ENCODE measurements at places on chromosomes 3 and 15.
A peak's percentile ranks its signal among the peaks of the same experiment; 100 is the strongest.

- DNase-seq: no peak
Measured at GRCh38 chr3:1087066-1087560, 5.7 kb upstream of the CNTN6 start.

DNA sequence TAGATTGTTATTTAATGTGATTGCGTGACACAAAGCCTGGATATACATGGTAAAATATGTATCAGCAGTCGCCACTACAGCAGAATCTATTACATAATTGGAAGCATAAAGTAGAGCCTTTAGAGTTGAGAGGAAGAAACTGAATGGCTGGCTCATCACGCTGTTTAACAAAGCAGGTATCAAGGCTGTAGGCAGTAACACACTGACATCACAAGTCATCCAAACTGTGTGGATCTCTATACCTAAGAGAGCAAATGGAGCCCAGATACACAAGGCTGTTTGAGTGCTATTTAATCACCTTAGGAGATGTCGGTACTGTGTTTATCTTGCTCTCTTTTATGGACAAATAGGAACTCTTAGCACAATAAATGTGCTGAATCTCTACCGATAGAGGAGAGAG, 864.4 kb downstream of the VGLL3 start:
- no peak for DNase-seq

DNA sequence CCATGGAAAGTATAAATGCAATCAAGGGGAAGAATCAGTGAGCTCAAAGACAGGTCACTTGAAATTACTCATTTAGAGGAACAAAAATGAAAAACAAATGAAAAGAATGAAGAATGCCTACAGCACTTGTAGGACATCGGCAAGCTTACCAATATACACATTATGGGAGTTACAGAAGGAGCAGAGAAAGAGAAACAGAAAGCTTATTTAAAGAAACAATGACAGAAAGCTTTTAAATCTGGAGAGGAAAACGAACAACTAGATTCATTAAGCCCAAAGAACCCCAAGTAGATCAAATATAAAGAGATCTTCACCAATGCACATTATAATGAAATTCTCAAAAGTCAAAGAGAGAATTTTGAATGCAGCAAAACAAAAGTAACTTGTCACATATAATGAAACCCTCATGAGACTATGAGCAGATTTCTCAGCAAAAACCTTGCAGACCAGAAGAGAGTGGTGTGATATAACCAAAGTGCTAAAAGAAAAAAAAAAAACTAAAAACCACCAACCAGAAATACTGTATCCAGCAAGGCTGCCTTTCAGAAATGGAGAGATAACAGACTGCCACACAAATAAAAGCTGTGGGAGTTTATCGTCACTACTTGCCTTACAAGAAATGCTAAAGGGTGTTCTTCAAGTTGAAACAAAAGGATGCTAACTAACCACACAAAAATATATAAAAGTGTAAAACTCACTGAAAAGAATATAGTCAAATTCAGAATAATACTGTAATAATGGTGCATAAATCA, 63.1 kb downstream of the MYH15 start:
- no peak for DNase-seq

DNA sequence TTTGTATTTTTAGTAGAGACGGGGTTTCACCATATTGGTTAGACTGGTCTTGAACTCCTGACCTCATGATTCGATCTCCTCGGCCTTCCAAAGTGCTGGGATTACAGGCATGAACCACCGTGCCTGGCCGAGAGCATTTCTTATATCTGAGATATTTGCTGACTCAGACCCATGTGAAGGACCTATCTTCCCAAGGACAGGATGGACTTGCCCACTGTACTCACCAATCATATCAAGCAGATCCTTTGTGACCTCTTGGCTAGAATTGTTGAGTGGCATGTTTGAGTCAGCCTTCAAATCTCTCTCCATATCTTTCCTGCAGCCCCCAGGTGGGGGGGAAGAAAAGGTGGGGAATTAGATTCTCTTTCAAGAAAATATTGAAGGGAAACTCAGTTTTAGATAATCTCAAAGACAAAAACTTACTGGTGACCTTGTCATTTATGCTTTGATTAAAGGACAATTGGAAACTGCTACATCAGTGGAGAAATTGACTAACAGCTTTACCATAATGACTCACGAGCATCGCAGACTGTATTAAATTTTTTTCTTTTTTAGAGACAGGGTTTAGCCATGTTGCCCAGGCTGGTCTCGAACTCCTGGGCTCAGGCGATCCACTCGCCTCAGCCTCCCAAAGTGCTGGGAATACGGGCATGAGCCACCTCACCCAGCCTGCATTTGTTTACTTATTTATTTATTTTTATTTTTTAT, 3.1 kb downstream of the C3orf62 start:
- DNase-seq: no peak

DNA sequence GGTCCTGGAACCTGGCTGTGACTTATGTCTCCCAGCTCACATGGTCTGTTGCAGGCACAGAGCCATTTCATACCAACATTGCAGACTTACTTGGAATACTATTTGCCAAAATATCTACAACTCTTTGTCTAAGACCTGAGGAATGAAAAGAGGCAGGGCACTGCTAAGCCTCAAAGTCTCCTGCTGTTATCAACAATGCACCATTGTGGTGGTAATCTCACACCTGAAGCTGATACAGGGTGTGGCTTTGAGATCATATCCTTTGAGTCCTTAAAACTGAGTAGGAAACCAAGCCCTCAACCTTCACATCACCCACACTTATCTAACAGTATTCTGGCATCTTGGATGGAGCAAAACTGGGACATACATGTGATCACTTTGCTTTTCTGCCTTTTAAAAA, 782.0 kb downstream of the EPHA3 start:
- DNase-seq: no peak

GRCh38 chr3:161540594-161540993, 44.0 kb downstream of the OTOL1 start:
- DNase-seq: no peak

DNA sequence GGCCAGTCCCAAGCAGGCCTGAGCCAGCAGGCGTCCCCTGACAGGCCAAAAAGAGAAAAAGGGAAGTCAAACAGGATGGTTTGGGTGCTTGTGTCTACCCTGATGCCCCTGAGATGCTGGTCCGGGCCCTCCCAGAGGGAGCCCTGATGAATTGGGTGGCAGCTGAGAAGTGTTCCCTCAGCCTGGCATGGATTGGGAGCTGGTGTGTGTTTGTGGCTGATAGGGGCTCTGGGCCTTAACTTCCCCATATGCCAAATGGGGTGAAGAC, 1.4 kb downstream of the FBLN2 start:
- DNase-seq: no peak

- peak; percentile 52 for DNase-seq
Measured at GRCh38 chr3:53255423-53255774, 423 bp downstream of the TKT start.

DNA sequence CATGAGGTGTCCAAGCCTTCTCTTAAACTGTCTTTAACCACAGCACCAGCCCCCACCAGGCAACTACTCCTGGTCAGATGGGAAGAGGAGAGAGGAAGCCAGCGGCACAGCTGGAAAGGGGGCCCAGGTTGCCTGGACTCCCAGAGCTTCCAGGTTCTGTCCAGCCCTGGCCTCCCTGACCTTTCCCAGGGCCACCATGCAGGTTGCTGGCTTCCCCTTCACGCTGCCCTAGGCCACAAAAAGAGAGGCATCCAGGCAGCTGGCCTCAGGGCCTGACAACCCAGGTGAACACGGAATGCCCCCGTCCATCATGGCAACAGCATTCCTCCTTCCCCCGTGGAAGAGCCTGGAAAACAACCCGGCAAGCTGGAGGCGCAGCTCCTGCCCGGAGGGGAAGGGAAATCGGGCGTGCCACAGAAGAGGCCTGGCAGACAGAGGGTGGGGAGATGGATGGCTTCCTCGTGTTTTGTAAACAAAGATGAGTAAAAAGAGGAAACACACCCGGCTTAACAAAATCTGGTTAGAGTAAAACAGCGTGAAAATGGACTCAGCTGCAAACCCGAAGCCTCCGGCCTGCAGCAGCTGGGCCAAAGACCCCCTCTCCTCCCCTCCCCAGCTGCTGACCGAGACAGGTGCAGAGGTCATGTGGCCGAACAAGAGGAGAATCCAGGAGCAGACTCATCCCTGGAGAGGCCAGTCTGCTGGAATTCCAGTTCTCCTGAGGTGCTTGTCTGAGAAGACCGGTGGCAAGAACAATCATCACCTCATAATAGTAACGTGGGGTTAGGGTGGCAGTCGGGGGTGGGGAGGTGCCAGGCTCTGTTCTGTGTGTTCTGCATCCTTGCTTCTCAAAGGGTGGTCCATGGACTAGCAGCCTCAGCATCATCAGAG, 15.5 kb downstream of the BMF start:
- no peak for DNase-seq

- no peak for DNase-seq
Measured at GRCh38 chr15:63701365-63701764, 104.2 kb downstream of the FBXL22 start.

DNA sequence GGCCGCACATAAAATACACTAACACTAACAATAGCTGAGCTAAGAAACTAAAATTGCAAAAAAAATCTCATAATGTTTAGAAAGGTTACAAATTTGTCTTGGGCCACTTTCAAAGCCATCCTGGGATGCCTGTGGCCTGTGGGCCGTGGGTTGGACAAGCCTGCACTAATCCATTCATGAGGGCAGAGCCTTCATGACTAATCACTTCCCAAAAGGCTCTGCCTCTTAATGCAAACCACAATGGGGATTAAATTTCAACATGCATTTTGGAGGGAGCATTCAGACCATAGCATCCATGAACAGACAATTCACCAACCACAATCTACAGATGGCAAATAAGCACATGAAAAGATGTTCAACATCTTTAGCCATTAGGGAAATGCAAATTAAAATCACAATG, 128.2 kb downstream of the SUCLG2 start:
- DNase-seq: no peak
